Activated CD4-positive, alpha-beta T cell treated with anti-CD3 and anti-CD28 coated beads, Interleukin-2, amount 10 ng/mL, durations not matched to agents 24 days and 14 days (primary cell): ENCODE measurements at places on chromosomes 16 and 17. TPM values are rescaled to one million over a fixed set of nuclear protein-coding genes. Genes with fewer than 3 reads are reported as not detected.

The APOH gene
- not detected in 2 replicates for total RNA-seq

The C16orf54 gene
- 17.0 and 17.8 TPM in 2 replicates for total RNA-seq

The CX3CL1 gene
- not detected in 2 replicates for total RNA-seq

The TNP2 gene
- total RNA-seq, result not detected in 2 replicates

The ELMO3 gene
- 8.2 and 8.7 TPM in 2 replicates for total RNA-seq

The SGSM2 gene
- total RNA-seq, result 44.4 and 49.7 TPM in 2 replicates

The TEX14 gene
- 0.07 TPM in 2 replicates for total RNA-seq

The NAGS gene
- 0.59 and 0.91 TPM in 2 replicates for total RNA-seq

The FAM20A gene
- total RNA-seq, result not detected in 2 replicates

The SLFN12L gene
- 43.1 and 44.8 TPM in 2 replicates for total RNA-seq

The P2RX5 gene
- 92.3 and 92.8 TPM in 2 replicates for total RNA-seq

GRCh38 chr16:19542138-19542821, 13.2 kb upstream of the VPS35L start:
- peaks cover 5% of the 10 kb centered on the region for H3K4me1 ChIP-seq
- no peak overlapping the region for H3K27ac ChIP-seq
- no peaks in the 10 kb centered on the region for H3K27me3 ChIP-seq
- peaks cover 45% of the 10 kb centered on the region for H3K36me3 ChIP-seq
- no peak overlapping the region for H3K4me3 ChIP-seq

DNA sequence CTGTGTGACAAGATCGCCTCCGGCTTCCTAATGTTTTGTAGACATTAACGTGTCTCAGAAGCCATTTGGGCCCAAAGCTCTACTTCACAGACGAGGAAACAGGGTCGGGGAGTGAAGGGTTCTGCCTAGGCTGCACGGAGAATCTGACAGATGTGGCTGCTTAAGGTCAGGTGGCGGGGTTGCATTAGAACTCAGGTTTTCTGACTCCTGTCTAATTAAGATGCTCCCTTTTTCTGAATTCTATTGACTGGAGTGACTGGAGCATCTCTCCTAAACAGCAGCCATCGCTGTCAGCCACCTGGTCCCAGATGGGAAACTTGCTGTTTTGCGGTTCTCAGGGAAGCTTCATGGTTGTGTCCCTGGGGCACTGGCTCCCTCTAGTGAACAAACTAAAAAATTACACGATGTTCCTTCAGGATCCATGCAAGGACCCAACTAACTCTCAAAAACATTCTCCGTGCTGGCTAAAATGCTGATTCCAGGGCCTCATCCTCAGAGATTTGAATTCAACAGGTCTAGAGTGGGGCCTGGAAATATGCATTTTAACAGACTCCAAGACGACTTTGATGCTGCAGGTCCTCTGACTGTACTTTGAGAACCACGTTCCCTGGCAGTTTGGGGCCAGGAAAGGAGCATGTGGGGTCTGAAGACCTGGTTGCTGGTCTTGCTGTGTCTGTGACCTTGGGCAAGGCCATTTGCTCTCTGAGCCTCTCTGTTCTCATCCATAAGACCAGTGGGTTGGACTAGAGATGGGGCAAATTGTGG, 117.4 kb downstream of the IRF8 start:
- peaks cover 7% of the 10 kb centered on the region for H3K4me1 ChIP-seq
- DNase-seq, result peak; percentile 79
- H3K27me3 ChIP-seq, result peaks cover 23% of the 10 kb centered on the region
- peaks cover 3% of the 10 kb centered on the region for H3K36me3 ChIP-seq
- no peak overlapping the region for H3K4me3 ChIP-seq

- no peak overlapping the region for H3K27ac ChIP-seq
- no peak for DNase-seq
- H3K4me1 ChIP-seq, result no peaks in the 10 kb centered on the region
- no peaks in the 10 kb centered on the region for H3K36me3 ChIP-seq
- no peak overlapping the region for H3K4me3 ChIP-seq
Measured at GRCh38 chr17:6304894-6305612, 129.9 kb downstream of the AIPL1 start.

DNA sequence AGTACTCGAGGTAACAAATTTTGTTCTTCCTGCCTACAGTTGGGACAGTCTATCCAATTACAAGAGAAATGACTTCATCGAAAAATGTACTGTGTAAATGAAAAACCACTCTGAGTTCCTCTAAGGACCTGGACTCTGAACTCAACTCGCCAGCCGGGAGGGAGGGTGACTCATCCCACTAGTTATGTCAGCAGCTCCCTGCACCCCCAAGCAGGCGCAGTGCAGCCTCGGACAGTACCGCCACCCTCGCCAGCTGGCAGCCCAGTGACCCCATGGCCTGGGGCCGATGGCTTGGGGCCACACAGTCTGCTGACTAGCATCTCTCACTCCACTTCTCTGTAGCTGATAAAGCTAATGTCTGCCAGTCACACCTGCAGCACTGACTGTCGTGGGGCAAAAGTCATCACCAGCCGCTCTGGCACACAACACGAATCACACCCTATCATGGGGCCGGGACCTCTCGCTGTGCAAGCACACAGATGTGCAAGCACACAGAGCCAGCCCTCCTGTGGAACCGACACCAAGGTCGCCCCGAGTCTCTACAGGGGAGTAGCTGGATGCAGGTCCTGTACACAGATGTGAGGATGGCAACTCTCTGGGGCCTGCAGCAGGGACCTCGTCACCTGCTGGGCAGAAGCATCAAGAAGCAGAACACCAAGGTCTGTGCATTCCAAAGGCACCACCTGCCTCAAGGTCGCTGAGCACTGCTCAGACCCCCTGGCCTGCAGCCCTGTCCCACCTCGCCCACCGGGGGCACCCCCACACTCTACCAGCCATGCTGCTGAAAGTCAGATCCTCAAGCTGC, 5.7 kb downstream of the CSNK1D start:
- H3K4me3 ChIP-seq, result peak overlapping the region; percentile 6
- DNase-seq, result peak; percentile 67
- H3K27me3 ChIP-seq, result no peaks in the 10 kb centered on the region
- H3K4me1 ChIP-seq, result peaks cover 56% of the 10 kb centered on the region
- H3K36me3 ChIP-seq, result peaks cover 79% of the 10 kb centered on the region

DNA sequence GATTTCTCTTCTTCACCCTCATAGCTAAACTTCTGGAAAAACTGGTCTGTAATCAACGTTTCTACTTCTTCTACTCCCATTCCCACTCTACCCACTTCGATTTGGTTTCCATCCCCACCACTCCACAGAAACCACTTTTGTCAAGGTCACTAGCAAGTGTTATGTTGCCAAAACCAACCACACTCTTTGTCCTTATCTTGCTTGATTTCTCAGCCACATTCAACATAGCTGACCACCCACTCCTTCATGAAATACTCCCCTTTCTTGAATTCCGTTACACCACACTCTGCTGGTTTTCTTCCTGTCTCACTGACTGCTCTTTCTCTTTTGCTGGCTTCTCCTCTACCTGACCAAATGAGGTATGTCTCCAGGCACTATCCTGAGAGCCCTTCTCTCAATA, 11.9 kb downstream of the IKZF3 start:
- H3K27me3 ChIP-seq, result no peaks in the 10 kb centered on the region
- no peak for DNase-seq
- peaks cover 26% of the 10 kb centered on the region for H3K4me1 ChIP-seq
- H3K4me3 ChIP-seq, result peak overlapping the region; percentile 8
- H3K36me3 ChIP-seq, result peaks cover 10% of the 10 kb centered on the region
- peak overlapping the region; percentile 63 for H3K27ac ChIP-seq

DNA sequence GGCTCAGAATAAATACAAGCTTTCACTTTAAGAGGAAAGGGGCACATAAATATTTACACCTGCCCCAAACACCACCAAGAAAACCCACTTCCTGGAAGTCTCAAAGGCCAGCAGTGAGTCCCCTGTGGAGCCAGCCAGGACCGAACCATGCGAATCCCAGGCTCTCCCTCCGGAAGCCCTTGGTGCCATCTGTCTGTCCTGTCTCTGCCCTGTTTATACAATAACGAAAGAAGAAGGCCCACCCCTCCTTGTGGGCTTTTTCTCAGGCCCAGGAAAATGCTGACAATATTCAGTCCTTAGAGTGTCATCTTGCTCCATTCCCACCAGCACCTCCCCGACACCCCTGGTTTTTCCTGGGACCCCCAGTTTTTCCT, 3.6 kb upstream of the SLC6A4 start:
- no peak overlapping the region for H3K4me3 ChIP-seq
- peaks cover 20% of the 10 kb centered on the region for H3K4me1 ChIP-seq
- peaks cover 4% of the 10 kb centered on the region for H3K36me3 ChIP-seq
- DNase-seq, result no peak

- DNase-seq, result no peak
- H3K27ac ChIP-seq, result no peak overlapping the region
- no peak overlapping the region for H3K4me3 ChIP-seq
- peaks cover 6% of the 10 kb centered on the region for H3K36me3 ChIP-seq
Measured at GRCh38 chr17:57832314-57833178, 17.3 kb downstream of the MRPS23 start.

DNA sequence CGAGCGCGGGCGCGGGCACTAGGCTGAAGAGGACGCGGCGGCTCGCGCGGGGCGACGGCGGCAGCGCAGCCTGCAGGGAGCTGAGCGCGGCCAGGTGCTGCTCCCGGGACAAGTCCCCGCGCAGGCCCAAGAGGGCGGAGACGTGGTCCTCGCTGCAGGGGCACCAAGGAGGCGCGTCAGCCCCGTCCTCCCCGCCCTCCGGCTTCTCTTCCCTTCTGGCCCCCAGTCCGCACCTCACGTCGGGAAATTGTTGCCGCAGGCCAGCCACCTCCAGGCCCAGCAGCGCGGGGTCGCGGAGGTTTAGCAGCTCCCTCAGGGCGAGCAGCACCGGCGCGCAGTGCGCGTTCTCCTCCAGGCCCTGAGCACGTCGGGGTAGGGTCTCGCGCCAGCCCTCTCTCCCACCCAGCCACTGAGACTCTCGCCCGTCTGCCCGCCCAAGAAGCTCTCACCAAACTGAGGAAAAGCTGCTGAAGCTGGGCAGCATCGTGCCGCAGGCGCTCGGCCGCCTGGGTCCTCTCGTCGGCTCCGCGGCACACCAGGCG, 761 bp upstream of the MATCAP1 start:
- no peak overlapping the region for H3K4me3 ChIP-seq
- peaks cover 8% of the 10 kb centered on the region for H3K27me3 ChIP-seq
- H3K27ac ChIP-seq, result peak overlapping the region; percentile 45
- peaks cover 2% of the 10 kb centered on the region for H3K36me3 ChIP-seq
- no peak for DNase-seq

GRCh38 chr17:55527540-55528118, 16.4 kb upstream of the SMIM36 start:
- no peak for DNase-seq
- peaks cover 5% of the 10 kb centered on the region for H3K4me1 ChIP-seq
- H3K4me3 ChIP-seq, result no peak overlapping the region
- H3K36me3 ChIP-seq, result no peaks in the 10 kb centered on the region

- H3K27ac ChIP-seq, result no peak overlapping the region
- no peaks in the 10 kb centered on the region for H3K27me3 ChIP-seq
- H3K4me3 ChIP-seq, result no peak overlapping the region
- DNase-seq, result no peak
Measured at GRCh38 chr16:10655415-10655977, 39.2 kb downstream of the TEKT5 start.

DNA sequence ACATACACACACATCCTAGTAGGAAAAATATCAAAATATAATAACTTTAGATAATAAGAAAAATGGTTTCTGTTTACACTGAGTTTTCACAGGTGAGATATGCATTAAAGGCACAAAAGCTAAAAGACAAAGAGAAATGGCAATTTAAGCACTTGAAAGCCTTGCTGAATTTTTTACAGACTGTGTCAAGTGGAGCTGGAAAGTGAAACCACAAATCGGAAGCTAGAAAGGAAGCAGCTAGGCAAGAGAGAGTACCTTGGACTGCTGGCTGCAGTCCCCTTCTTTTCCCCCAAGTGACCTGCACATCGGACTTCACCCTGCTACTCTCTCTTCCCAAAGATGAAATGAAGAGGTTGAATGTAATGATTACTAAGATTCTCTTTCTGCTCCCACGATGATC, 135.1 kb downstream of the CDH13 start:
- H3K4me1 ChIP-seq, result peaks cover 4% of the 10 kb centered on the region
- peaks cover 10% of the 10 kb centered on the region for H3K27me3 ChIP-seq
- H3K4me3 ChIP-seq, result peak overlapping the region; percentile 34
- no peak for DNase-seq

DNA sequence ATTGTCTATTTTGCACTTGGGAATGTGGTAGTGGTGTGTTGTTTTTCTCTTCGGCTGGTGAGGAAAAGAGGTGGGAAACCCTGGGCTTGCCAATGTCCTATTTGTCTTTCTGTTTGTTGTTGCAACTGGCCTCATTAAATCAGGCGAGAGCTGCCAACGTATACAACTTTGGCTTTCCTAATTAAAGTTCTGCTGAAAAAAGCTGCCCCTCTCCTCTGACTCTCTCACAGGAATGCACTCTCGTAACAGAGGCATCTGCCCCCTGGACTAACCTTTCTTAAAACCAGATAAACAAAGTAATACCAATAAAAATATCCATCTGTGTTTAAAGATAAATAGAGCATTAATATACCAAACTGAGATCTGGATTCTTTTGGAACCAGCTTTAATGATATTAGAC, 7.8 kb downstream of the CDRT15 start:
- peaks cover 20% of the 10 kb centered on the region for H3K36me3 ChIP-seq
- H3K27ac ChIP-seq, result no peak overlapping the region
- no peaks in the 10 kb centered on the region for H3K4me1 ChIP-seq
- DNase-seq, result no peak
- H3K27me3 ChIP-seq, result no peaks in the 10 kb centered on the region

- peak overlapping the region; percentile 95 for H3K27ac ChIP-seq
- peaks cover 5% of the 10 kb centered on the region for H3K36me3 ChIP-seq
- peaks cover 45% of the 10 kb centered on the region for H3K4me1 ChIP-seq
- H3K4me3 ChIP-seq, result peak overlapping the region; percentile 87
- DNase-seq, result no peak
Measured at GRCh38 chr17:7834542-7834956, 532 bp downstream of the KDM6B start.

GRCh38 chr16:67415872-67416793, at the start of gene ZDHHC1:
TSS of gene ZDHHC1 (minus strand) at chr16:67416477. CDS start at chr16:67407775, 8,702 bp downstream.
- H3K27ac ChIP-seq, result peak within 1 kb of the TSS; percentile 12
- H3K4me1 ChIP-seq, result peaks cover 10% of the 10 kb centered on the region
- H3K36me3 ChIP-seq, result no peaks in the 10 kb centered on the region
- peak within 1 kb of the TSS; percentile 76 for H3K4me3 ChIP-seq

GRCh38 chr16:85851034-85851785, 47.8 kb upstream of the IRF8 start:
- no peak overlapping the region for H3K4me3 ChIP-seq
- no peak for DNase-seq
- peaks cover under 1% of the 10 kb centered on the region for H3K4me1 ChIP-seq

GRCh38 chr17:67753026-67753425, 35.3 kb downstream of the NOL11 start:
- no peaks in the 10 kb centered on the region for H3K27me3 ChIP-seq
- peaks cover 32% of the 10 kb centered on the region for H3K36me3 ChIP-seq
- H3K4me1 ChIP-seq, result peaks cover 5% of the 10 kb centered on the region
- H3K4me3 ChIP-seq, result no peak overlapping the region
- H3K27ac ChIP-seq, result no peak overlapping the region
